Activated CD4-positive, alpha-beta T cell treated with anti-CD3 and anti-CD28 coated beads, Interleukin-2, amount 50 U/mL, for 4 hours (primary cell): ENCODE measurements at places on chromosomes 11 and 22.

- no peak for DNase-seq
Observed at GRCh38 chr11:19378814-19379213, 138.1 kb upstream of the E2F8 start.

GRCh38 chr22:32744176-32744959 lies 57.1 kb upstream of the TIMP3 start:
- DNase-seq, result no peak

DNA sequence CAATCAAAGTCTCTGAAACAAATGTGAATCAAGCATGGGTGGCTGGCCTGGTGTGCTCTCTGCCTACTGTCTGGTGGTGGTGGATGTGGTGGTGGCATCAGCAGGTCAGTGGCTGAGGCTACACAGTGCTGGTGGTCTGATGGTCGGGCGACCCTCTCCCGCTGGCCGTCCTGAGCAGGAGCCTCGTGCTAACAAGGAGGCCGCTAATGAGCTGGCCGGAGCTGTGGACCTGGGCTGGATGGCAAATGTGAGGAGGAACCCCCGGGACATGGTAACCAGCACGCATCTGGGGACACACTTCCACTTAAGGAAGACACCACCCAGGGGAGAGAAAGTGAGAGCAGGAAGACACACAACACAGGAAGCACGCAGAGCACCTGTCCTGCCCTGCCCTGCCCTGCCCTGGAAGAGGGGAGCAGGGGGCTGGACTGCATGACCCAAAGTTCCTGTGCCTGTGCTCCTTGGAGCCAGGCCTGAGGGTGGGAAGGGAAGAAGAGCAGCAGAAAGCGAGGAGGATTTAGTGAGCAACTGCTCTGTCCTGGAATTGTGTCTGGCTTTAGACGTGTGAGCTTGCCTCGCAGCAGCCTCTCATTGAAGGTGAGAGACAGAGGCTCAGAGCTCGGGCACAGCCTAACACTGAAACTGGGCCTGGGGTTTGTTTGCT lies 23.7 kb downstream of the SLC37A2 start:
- no peak for DNase-seq

DNA sequence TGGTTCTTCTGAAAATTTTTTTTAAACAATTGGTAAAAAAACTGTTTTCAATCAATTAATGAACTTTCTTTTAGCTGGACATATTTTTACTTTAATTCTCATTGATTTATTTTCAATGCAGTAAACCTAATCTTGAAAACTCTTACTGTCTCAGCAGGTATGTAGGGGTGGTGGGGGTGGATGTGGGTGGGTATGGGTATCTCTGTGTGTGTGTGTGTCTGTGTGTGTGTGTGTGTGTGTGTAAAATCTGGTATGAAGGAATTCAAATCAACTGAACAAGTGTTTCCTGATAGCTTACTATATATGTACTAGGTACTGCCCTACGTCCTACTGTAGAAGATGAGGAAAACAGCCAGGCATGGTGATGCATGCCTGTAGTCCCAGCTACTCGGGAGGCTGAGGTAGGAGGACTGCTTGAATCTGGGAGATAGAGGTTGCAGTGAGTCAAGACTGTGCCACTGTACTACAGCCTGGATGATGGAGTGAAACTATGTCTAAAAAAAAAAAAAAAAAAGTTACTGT lies 75.5 kb downstream of the MRTFA start:
- no peak for DNase-seq

GRCh38 chr22:31613904-31614296 lies 48.1 kb downstream of the PISD start:
- DNase-seq, result no peak

DNA sequence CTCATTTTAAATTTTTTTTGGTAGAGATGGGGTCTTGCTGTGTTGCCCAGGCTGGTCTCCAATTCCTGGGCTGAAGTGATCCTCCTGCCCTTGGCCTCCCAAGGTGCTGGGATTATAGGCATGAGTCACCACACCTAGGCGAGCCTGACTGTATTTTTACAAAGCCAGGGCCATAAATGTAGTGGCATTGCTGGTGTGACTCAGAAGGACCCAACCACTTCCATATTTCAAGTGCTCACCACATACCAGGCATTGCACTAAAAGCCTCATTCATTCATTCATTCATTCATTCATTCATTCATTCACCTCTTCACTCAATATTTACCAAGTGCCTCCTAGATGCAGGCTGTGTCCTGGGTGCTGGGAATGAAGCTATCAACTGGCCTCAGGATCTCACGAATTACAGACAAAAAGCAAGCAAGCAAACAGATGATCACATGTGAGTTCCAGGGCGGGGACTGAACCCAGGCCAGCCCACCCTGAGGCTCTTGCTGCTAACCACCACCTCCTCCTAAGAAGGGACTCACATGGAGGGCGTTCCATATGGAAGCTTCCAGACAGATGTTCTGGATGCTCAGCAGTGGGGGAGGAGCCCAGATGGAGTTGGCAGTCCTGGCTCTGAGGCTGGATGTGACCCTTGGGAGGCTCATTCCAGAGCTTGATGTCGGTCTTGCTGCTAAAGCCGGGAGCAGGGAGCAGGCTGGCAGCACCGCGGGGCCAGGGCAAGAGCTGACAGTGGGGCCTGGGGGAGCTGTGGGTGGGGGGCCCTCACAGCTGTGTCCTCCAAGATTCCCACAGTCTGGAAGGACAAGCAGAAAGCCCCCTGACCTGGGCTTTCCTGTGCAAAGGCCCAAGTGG lies 158.8 kb downstream of the CTTN start:
- DNase-seq, result no peak

DNA sequence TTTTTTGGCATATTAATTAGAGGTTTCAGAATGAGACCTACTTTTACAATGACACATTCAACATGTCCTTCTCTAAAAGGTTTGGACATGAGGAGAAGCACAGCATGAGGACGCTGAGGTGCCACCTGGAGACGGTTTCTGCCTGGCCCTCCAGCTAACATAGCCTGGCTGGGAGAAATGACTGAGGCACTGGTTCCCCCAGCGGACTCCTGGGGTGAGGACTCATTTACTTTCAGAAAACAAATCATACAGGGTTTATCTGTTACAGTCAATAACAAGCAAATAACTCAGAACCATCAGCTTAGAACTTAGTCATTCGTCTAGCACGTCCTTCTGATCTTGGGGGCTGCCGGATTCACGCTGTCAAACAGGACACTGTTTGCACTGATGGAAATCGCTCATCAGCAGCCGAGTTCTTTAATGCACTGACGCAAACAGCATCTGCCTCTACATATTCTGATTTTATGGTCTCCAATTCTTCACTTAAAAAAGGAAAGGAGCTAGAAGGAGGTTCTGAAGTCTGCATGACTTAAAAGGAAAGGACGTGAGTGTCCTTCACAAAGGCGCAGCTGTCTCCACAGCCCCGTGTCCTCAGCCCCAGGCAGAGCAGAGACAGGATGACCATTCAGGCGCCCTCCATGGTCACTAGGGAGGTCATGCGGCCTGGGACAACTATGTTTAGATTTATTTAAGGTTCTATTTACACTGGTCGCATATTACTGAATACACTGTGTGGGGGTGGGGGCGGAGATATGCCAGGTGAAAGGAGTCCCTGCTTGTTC lies 44.2 kb downstream of the CERK start:
- no peak for DNase-seq
